Activated CD8-positive, alpha-beta memory T cell treated with anti-CD3 and anti-CD28 coated beads for 36 hours (primary cell): ENCODE measurements at places on chromosomes 6 and 20. TPM values are rescaled to one million over a fixed set of nuclear protein-coding genes. Genes with fewer than 3 reads are reported as not detected.

The NECAB3 gene
- 17.5 TPM for total RNA-seq

The SLC2A10 gene
- total RNA-seq: not detected

The GLP1R gene
- not detected for total RNA-seq

The LST1 gene
- total RNA-seq: 16.3 TPM

The CCN5 gene
- total RNA-seq: not detected

The POLR1H gene
- total RNA-seq: 52.7 TPM

The FAM83C gene
- total RNA-seq: not detected

The DLL1 gene
- 0.25 TPM for total RNA-seq

The RIMS4 gene
- total RNA-seq: 0.04 TPM

The ADGRG6 gene
- total RNA-seq: 0.67 TPM

The OXT gene
- total RNA-seq: 0.46 TPM

The LEMD2 gene
- 48.1 TPM for total RNA-seq

The SLC17A3 gene
- not detected for total RNA-seq

The VGLL2 gene
- not detected for total RNA-seq

The ZSCAN31 gene
- 0.61 TPM for total RNA-seq

The CDH22 gene
- total RNA-seq: not detected

The PAK5 gene
- not detected for total RNA-seq

The METTL24 gene
- not detected for total RNA-seq

The SNAP25 gene
- 0.15 TPM for total RNA-seq

The SPINT3 gene
- not detected for total RNA-seq

The PRDM1 gene
- 94.3 TPM for total RNA-seq
